ENCODE measurements at places on chromosomes 5 and 9.
A peak's percentile ranks its signal among the peaks of the same experiment; 100 is the strongest.

DNA sequence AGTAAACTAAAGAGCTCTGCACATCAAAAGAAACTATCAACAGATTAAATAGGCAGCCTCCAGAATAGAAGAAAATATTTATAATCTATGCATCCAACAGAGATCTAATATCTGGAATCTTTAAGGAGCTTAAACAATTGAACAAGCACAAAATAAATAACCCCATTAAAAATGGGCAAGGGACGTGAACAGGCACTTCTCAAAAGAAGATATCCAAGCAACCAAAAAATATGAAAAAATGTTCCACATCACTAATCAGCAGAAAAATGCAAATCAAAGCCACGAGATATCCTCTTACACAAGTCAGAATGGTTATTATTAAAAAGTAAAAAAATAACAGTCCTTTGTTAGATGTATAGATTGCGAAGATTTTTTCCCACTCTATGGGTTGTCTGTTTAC, 109.1 kb upstream of the TRPC7 start:
- no peak for DNase-seq

DNA sequence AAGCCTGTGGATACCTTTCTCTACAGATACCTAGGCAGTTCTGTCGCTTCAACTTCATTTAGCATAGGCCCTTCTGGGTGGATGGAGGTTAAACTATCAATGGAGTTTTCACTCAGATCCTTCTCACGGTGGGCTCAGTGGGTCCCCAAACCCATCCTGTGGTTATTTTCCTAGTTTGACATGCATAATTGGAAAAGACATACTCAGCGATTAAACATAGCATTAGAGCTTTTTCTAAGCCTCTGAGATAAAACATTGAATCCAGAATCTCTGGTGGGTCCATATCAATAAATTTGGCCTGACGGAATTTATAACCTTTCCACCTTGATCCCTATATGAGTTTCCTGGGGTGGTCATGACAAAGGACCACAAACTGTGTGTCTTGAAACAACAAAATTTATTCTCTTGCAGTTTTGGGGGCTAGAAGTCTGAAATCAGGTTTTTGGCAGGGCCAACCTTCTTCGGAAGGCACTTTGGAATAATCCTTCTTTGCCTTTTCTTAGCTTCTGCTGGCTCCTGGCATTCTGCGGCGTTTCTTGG, 1.7 kb upstream of the OTULIN start:
- no peak for DNase-seq

GRCh38 chr9:16639644-16640043, 230.8 kb downstream of the BNC2 start:
- DNase-seq = no peak

GRCh38 chr5:57360871-57361270, 121.7 kb downstream of the ACTBL2 start:
- no peak for DNase-seq

- DNase-seq = no peak
Observed at GRCh38 chr5:21918451-21918850, 934.7 kb downstream of the CDH12 start.

GRCh38 chr9:95311961-95312360, 5.5 kb downstream of the FANCC start:
- DNase-seq = no peak

GRCh38 chr5:125559296-125559695, 812.9 kb upstream of the ZNF608 start:
- no peak for DNase-seq

GRCh38 chr5:37738057-37738691, 101.7 kb downstream of the GDNF start:
- DNase-seq = no peak

GRCh38 chr5:75985077-75985476, 98.1 kb upstream of the SV2C start:
- DNase-seq = no peak

DNA sequence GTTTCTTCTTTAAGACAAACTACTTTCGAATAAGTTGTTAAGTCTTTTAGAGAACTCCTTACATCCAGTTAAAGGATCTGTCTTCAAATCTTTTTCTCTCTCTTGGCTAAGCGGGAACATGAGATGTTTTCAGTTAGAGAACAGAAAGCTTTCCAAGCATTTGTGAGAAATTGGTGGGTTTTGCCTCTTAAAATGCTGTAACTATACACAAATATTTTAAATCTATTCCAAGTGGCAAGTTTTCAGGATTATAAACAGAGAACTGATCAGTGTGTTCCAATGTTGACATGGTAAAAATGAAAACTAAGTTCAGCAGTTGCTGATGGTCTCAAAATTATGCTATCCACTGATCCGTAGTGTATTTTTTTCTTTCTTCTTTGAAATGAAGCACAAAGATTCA, 100.4 kb downstream of the EBF1 start:
- DNase-seq = no peak

DNA sequence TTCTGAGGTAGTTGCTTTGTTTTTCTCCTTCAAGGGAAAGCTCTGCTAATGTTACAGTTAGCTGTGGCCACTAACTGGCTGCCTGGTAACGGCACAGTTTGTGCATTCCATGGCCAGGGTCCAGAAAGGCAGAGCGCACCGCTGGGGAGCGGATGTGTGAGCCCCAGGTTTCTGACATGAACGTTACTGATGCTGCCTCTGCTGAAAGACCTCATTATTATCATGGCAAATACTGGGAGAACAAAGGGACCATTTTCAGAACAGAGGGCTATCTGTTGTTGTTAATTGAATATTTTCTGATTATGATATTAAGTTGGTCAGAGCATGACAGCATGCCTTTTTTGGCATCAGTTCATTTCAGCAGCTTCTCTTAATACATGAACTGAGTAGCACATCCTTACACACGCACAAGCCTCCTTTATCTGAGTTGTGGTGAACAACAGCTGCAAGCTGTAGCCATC, 134.1 kb downstream of the NUDT12 start:
- no peak for DNase-seq

DNA sequence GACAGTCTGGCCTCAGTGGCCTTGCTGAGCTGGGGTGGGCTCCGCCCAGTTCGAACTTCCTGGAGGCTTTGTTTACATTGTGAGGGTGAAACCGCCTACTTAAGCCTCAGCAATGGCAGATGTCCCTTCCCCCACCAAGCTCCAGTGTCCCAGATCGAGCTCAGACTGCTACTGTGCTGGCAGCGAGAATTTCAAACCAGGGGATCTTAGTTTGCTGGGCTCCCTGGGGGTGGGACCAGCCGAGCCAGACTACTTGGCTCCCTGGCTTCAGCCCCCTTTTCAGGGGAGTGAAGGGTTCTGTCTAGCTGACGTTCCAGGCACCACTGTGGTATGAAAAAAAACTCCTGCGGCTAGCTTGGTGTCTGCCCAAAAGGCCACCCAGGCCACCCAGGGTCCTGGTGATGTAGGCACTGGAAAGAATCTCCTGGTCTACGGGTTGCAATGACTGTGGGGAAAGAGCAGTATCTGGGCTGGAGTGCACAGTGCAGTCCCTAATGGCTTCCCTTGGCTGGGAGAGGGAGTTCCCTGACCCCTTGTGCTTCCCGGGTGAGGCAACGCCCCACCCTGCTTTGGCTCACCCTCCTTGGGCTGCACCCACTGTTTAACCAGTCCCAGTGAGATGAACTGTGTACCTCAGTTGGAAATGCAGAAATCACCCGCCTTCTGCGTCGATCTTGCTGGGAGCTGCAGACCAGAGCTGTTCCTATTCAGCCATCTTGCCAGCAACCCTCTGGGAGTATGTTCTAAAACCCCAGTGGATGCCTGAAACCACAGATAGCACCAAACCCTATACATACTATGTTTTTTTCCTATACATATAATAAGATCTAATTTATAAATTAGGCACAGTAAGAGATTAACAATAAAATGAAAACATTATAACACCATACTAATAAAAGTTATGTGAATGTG, 95.5 kb downstream of the TMEM161B start:
- no peak for DNase-seq

DNA sequence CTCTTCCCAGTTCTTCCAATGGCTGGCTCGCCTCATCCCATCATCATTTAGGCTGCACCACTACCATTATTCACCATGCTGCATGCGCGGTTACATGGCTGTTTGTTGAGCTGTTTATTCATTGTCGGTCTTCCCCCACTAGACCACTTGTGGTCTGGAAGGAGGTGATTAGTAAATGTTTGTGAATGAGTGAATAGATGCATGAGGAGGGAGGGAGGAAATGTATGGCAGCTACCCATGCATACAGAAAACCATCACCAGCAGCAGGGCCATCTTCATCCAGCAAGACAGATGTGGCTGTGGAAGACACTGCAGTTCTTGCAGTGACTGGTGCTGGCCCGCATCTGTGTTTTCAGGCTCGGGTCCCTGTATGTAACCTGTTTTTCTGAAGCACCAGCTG, 113.3 kb upstream of the SAP30L start:
- DNase-seq = no peak

GRCh38 chr5:150670948-150671310, 9.9 kb downstream of the MYOZ3 start:
- DNase-seq = no peak

DNA sequence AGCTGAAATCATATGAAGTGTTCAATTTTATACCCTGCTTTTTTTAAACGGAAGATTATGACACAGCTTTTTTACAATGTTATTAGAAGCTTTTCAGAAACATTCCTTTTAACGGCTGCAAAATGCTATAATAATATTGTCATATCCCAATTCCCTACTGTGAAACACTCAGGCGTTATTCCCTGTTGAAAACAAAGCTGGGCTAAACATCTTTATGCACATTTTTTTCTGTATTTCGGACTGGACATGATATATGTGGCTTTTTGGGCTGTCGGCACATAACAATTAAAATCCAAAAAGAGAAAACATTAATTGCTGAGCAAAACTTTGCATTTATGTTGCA, 12.0 kb upstream of the CTSL start:
- no peak for DNase-seq

- DNase-seq = peak; percentile 13
Observed at GRCh38 chr9:20941174-20941690, 90.2 kb downstream of the HACD4 start.

DNA sequence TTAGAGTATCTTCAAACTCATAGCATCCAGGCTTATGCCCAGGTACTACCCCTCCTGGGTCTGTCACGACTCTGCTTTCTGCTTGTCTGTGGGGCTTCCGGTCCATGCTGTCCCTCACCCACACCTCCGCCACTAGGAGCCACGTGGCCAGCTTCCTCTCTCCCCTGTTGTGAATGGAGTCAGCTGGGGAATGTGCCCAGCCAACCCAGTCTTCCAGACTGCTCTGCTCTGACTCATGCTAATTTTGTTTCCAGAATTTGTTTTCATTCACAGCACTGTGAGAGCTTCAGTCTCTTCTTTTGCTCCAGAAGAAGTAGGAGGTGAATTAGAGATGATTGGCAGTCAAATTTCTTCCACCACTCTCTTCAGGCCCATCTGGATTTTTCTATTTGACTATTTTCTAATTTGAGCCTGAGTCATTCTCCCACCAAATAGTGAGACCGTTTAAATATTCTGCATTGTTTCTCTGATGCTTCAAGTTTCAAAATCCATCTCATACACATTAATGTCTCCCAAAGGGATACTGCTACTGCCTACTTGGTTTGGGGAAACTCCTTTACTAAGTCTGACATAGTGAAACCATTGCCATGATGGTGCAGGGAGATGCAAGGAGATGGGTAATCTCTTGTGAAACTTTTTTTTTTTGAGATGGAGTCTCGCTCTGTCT, 424.1 kb upstream of the KIF2A start:
- DNase-seq = no peak

- no peak for DNase-seq
Observed at GRCh38 chr5:53552561-53552960, 7.9 kb upstream of the NDUFS4 start.

GRCh38 chr5:172837640-172838039, 3.6 kb downstream of the ERGIC1 start:
- no peak for DNase-seq

DNA sequence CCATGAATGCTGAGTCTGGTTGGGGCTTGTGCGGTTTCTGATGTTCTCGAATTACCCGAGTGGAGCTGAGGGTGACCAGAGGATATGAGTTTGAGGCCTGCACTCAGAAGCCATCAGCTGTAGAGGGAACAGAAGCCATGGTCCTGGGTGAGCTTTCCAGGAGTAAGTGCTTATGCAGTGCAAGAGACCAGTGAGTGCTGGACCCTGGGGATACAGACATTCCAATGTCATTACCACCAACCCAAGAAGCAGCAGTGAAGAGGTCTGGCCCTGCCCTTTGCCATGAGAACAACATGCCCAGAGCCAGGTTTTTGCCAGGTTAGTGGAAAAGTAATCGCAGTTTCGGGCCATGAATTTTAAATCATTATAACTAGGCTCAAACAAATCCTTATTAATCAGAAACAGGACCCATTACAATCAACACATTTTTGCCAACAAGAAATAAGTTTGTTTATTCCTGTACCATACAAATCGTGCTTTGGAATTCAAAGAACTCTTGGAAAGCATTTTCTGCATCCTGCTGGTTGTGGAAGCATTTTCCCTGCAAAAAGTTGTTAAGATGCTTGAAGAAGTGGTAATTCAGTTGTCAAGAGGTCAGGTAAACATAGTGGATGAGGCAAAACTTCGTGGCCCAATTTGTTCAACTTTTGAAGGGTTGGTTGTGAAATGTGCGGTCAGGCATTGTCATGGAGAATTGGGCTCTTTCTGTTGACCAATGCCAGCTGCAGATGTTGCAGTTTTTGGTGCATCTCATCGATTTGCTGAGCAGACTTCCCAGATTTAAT, 154.6 kb downstream of the SYK start:
- no peak for DNase-seq

DNA sequence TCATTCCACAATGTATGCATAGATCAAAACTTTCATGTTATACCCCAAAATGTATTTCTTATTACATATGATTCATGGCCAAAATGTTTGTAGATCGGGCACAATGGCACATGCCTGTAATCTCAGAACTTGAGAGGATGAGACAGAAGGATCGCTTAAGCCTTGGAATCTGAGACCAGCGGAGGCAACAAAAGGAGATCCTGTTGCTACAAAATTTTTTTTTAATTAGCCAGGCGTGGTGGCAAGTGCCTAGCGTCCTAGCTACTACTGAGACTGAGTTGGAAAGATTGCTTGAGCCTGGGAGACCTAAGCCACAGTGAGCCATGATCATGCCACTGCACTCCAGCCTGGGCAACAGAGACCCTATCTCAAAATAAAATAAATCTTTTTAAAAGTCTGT, 89.9 kb downstream of the MAPKAP1 start:
- DNase-seq = no peak

DNA sequence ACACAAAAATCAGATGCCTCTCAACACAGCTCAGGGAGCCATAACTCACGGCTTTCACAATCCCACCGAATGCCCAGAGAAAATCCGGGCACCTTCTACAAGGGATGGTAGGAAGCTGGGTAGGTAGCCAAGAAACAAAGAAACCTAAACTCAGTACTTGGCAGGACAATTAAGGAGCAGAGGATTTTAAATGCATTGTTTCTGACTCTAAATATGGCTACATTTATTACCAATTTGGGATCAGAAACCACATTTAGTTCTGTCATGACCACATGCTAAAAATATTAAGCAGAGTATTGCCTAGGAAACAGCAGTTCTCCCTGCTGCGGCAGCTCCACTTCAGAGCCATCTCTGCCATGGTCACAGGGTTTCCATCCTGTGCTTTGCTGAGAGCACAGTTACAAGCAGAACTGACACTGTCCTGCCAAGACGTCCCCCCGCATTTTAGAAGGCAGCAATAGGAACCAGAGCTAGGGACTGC, 57.5 kb downstream of the SIL1 start:
- DNase-seq = no peak

All from activated CD4-positive, alpha-beta T cell treated with anti-CD3 and anti-CD28 coated beads for 1 hour (primary cell).